ENCODE measurements at places on chromosomes 4 and X.

- DNase-seq = no peak
Measured at GRCh38 chrX:8668813-8669212, 63.1 kb downstream of the ANOS1 start.

GRCh38 chr4:149584722-149585121 is 230.9 kb downstream of the IQCM start:
- DNase-seq = no peak

DNA sequence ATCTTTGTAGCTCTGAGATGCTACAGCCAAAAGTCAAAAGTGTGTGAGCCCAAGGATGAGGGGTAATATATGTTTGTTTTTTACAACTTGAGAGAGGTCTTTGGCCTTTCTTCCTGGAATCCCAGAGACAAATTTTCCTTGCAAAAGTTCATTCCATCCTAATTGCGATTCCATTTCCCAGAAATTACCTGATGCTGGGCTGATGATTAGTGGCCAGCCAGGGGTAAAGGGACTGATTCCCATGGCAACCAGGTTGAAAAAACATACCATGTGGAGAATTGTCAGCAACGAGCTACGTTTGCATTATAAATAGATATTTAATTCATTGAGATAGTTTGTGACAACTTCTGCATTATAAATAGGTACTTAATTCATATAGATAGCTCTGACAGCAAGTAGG is 17.8 kb downstream of the IGSF1 start:
- DNase-seq = no peak

DNA sequence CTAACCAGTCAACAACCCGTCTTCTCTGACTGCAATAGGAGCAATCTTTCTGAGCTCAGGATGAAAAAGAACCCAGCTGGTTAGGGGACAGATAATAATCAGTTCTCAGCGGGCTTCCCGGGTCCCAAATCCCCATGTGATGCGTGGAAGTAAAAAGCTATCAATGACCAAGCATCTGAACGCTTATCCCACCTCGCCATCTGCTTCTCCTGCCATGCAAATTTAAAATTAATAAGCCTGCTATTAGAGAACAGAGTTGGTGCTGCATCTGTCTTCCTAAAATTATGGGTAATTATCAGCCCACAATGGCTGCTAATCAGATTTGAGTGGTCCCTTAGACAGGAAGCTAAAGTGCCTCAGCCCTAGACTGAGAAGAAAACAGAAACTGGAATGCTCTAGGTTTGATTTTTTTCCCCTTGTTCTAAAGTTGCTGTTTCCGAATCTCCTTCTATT is 37.5 kb downstream of the AFAP1 start:
- no peak for DNase-seq

DNA sequence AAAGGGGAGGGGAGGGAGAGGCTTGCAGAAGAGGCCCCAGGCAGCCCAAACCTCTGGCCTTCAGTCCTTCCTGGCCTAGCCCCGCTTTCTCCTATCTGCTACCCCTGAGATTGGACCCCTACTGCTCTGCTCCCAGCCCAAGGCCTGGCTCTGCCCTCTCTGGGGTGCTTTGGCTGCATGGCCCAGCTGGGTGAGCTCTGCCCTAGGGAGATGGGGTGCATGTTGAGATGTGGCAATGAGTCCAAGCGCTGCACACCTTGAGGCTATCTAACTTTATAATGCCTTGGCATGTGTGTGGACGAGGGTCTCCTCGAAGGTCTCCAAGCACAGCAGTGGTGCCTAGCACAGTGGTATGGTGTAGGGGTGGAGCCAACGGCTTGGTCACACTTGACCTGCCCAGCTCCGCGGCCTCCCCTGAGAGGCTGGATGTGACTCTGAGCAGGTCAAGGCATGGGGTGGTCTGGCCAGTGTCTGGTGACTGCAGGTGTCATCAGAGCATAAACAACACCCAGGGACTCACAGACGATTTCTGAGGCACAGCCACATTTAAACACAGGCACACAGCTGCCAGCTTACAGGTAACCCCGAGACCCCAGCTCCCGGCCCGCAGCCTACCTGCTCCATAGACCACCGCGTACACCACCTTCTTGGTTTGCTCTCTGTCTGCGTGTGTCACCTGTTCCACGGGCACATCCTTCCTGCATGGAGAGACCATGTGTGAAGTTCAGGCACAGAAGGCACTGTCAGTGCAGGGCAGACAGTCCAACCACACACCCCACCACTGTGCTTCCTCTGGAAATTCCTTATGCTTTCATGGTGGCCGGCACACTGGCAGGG is 36.3 kb downstream of the NAT8L start:
- DNase-seq = no peak

- no peak for DNase-seq
Measured at GRCh38 chr4:113969709-113970334, 9.6 kb downstream of the ARSJ start.

GRCh38 chr4:164337219-164337944 is 416.5 kb upstream of the SMIM31 start:
- DNase-seq = no peak

- no peak for DNase-seq
Measured at GRCh38 chr4:25654031-25654970, 1.4 kb upstream of the SLC34A2 start.

GRCh38 chr4:114036864-114037263 is 57.4 kb upstream of the ARSJ start:
- DNase-seq = no peak
